ENCODE measurements at places on chromosomes 2 and 18.

DNA sequence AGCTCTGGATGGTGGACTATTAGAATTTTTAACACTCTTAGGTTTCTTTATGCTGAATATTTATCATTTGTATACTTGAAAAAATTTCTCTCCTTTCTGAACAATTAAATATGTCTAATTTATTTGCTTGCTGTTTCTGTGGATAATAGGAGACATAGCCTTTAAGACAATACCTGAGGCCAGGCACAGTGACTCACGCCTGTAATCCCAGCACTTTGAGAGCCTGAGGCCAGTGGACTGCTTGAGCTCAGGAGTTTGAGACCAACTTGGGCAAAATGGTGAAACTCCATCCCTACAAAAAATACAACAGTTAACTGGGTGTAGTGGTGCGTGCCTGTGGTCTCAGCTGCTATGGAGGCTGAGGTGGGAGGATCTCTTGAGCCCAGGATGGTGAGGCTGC lies 54.7 kb downstream of the FAM117B start:
- no peak for DNase-seq

DNA sequence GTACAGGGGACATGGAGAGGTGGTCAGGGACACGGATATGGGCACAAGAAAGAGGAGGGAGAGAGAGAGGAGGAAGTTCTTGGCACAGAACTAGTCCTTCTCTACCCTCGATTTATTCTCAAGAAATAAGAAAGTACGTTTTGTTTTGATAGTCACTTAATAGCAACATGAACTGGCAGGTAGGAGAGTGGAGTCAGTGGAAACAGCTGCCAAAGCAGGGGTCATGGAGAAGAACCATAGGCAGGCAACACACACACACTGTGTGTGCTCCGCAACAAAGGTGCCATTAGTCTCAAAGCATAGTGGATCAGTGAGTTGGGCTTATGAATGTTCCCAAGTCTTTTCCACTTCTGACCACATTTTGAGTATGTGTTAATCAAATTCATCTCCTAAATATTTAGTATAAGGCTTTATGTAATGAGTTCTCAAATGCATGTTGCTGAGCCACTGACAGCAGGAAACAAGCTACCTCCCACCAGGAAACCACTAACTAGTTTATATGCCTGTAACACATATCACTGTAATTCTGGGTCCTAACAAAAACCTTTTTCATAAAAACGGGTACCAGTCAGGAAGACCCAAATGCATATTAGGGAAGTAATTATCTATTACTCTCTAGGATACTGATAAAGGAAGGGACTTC lies 41.1 kb downstream of the IWS1 start:
- no peak for DNase-seq

DNA sequence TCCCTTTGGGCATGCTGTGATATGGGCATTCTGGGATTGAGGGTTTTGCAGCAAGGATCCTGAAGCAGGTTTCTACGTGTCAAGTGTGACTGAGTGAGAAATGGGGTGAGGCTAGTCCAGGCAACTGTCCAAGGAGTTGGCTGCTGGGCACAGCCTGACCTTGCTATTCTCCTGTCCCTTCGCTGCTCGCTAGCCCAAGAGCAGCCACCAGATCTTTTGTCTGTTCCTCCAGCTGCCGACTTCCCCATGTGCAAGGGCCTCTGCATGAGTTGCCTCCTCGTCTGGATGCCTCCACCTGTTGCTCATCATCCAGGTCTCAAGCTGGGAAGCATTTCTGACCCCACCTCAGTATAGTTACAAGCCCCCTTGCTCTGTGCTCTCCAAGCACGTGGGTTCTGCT lies 71.1 kb downstream of the DYSF start:
- DNase-seq: no peak

DNA sequence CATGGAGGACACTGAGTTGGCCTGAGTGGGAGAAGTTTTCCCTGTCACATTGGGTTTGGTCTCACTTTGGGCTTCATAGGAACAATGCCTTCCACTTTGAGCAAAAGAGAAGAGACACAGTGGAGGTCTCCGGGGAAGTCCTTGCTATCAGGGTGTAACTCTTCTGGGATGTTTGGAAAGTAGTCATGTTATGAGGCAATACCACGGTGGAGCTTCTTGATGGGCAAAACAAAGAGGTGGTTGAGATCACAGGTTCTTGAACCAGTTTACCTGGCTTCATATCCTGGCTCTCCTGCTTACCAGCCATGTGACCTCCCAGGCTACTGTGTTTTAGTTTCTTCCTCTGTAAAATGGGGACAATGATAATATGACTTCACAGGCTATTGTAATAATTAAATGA lies 478.6 kb downstream of the SLC4A3 start:
- DNase-seq: no peak

- no peak for DNase-seq
Measured at GRCh38 chr18:64872710-64873458, 724.0 kb upstream of the LINC00305 start.

- no peak for DNase-seq
Measured at GRCh38 chr18:44811572-44812125, 131.0 kb downstream of the SETBP1 start.

DNA sequence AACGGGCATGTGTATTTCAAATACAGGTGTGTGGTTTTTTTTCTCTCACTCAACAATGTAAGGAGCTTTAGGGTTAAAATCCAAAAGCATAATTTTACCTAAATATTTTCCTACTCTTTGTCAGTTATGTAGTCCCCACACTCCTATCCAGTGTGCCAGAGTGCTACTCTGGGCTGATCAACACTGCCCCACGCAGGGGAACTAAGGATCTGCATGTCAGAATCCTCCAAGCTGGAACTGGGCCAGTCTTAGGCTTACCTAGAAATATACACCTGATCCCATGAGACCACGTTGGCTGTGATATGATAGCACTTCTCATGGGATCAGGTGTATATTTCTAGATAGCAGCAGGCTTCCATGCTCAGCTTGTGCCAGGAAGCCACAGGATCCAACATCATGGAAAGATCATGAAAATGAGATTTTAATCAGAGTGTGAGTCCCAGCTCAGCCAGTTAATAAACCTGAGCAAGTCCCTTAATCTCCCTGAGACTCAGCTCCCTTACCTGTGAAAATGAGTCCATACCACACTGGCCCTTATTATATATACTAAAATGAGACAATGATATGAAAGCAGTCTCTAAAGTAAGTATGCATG lies 29.7 kb downstream of the CCDC141 start:
- no peak for DNase-seq

DNA sequence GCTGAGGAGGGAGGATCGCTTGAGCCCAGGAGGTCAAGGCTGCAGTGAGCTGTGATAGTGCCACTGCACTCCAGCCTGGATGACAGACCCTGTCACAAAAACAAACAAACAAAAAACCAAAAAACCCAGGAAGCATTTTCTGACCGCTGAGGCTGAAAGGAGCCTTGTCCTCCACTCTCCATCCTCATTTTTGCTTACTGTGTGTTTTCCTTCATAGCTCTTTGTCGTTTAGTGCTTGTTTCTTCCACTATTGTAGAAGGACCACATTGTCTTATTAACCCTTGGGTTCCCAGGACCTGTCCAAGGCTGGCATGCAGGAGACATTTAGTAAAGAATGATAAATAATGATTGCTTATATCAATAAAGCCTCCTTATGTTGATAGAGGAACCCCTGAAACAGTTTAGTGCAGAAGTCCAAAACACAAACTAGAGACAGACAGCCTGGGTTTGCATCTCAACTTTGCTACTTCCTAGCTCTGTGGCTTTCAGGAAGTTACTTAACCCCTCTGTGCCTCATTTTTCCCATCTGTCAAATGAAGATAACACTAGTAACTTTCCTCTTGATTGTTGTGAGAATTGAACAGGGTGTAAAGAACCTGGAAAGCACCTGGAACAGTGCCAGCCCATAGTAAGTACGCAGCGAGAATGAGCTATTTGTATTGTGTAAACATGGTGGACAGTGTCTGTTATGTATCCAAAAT lies 126.0 kb downstream of the LPIN1 start:
- DNase-seq: no peak

DNA sequence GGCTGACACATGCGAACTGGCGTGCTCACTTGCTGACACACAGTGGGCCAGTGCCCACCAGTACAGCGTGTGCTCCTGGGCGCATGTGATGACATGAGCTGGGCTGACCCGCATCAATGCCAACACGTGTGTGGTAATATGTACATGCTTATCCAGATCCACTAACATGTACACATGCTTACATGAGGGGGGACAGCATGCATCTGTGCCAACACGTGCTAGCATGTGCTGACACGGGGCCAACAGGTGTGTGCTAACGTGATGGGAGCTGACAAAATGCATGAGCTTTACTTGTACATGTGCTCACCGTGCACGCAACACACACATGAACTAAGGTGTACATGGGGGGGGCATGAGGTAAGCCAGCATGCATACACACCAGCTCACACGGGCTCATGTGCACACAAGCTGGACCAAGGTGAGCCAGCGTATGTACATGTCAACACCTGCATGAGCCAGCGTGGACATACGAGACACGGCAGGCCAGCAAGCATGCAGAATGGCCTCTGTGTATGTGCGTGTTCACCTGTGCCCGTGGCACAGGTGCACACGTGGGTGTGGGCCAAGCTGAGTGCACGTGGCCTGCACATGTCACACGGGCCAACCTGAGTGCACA lies 28.5 kb downstream of the GPC1 start:
- DNase-seq: no peak

- no peak for DNase-seq
Measured at GRCh38 chr2:173359231-173359630, 4.6 kb downstream of the CDCA7 start.

DNA sequence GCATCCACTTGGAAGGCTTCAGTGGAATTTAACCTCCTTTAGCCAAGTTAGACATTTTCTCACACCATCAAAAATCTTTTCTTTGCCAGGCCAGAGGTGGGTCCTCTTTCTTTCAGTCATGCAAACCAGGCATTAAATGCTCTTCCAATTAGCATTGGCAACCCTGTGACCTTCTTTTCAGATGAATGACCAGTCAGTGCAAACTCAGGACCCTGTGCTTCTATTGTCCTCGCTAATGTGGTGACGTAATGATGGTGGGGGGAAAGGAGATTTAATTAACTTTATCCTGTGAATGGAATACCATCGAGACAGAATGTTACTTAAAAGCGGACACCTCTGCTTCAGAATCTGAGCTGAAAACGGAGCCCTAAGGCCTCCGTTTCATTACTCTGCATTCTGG lies 23.2 kb upstream of the STPG4 start:
- no peak for DNase-seq

- DNase-seq: no peak
Measured at GRCh38 chr2:233093166-233093448, 33.0 kb downstream of the INPP5D start.

Data from H4 (cell line).